Activated gamma-delta T cell treated with anti-CD3 and anti-CD28 coated beads, Interleukin-2, amount 50 U/mL, for 16 hours (primary cell): ENCODE measurements at places on chromosomes 3 and 15.

DNA sequence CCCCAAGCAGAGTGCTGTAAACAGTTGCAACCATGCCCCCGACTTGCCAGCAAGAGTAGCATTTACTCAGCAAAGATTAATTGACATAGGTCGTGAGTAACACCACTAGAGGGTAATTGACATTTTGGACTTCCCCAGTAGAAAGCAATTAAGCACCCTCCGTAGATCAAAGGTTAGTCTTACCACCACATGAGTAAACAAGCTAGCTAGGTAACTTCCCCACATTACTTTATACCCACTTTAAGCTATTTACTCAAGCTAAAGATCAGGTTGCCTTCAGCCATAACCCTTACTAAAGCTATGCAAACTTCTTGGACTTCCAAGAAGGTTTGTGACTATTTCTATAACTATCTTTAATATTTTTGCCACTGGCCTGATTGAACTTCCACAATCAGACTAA lies 1072.7 kb downstream of the OTOL1 start:
- no peak for DNase-seq

DNA sequence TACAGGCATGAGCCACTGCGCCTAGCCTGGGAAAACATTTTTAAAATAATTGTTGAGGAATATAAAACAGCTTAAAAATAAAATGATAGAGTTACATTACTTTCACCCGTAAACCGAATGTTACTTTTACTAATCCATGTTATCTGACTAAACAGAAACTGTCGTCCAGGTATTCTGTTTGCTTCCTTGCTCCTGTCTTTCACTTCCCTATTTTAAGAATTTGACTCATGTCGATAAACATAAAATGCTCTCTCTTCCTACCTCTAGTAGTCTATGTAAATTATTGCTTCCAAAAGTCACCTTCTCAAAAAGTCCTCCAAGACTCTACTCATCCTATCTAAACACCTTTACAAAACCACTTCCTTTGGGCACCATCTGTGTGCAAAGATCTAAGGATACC lies 216.4 kb downstream of the RBMS3 start:
- DNase-seq, result no peak

DNA sequence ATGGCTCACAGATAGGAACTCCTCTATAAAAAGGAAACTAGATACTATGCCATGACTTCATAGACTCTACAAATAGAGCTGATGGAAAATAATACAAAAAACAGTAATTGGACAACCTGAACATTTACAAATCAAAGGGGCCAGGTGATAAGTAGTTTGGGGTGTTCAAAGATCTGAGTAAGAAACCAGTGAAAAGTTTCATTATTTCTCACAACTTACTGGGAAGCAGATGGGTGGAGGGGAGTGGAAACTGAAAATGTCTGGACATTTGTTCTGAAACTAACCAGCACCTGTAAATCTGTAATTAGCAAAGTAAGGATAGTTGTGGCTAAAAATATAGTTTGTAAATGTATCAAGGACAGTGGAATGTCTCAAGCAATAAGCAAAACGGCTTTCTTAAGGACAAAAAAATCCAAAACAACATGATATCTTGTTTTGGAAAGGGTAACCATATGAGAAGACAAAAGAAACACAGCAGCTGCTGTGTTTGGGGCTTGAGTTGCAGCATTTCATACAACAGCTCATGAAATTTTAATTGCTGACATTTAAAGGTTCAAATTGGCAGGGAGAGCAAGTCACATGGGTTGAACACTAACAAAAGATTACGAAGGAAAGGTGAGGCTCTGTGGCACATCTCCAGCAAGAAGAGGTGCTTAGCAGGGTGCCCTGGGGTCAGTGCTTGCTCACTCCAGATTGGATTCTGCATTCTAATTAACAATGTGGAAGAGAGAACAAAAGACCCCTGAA lies 26.8 kb upstream of the THBS1 start:
- DNase-seq, result no peak

GRCh38 chr3:146375219-146375618 lies 94.1 kb downstream of the PLSCR2 start:
- no peak for DNase-seq

- no peak for DNase-seq
Observed at GRCh38 chr3:110343376-110343775, 728.2 kb upstream of the NECTIN3 start.

GRCh38 chr3:184180165-184180564 lies 5.5 kb downstream of the AP2M1 start:
- DNase-seq, result no peak

DNA sequence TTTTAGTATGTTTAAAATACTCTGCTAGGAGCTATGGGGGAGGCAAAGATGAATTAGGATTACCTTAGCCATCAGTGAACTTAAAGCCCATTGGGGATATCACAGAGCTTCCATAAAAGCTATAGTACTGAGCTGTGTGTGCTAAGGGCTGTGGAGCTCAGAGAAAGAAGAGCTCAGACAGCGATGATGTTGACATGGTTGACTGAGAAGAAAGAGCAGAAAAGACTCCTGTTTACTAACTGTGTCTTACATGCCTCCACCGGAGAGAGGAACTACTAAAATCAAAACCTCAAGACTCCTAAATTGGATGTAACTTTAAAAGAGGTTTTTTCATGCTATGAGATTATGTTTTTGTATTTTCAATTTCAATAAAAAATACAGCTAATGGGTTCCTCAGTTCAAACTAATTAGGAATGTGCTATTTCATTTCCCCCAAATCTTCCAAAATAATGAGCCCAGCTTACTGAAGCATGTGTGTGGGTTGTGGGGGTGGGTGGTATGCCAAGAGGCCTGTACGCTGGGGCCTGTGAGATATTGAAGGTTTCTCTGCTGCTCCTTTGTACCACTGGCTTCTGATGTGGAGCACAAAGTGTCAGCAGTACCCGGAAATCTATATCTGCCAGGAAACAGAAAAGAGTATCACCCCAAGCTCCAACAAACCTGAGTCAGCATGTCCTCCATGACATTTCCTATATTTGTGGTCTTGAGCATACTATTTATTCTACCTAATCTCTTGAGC lies 22.7 kb downstream of the DGKG start:
- DNase-seq, result no peak

DNA sequence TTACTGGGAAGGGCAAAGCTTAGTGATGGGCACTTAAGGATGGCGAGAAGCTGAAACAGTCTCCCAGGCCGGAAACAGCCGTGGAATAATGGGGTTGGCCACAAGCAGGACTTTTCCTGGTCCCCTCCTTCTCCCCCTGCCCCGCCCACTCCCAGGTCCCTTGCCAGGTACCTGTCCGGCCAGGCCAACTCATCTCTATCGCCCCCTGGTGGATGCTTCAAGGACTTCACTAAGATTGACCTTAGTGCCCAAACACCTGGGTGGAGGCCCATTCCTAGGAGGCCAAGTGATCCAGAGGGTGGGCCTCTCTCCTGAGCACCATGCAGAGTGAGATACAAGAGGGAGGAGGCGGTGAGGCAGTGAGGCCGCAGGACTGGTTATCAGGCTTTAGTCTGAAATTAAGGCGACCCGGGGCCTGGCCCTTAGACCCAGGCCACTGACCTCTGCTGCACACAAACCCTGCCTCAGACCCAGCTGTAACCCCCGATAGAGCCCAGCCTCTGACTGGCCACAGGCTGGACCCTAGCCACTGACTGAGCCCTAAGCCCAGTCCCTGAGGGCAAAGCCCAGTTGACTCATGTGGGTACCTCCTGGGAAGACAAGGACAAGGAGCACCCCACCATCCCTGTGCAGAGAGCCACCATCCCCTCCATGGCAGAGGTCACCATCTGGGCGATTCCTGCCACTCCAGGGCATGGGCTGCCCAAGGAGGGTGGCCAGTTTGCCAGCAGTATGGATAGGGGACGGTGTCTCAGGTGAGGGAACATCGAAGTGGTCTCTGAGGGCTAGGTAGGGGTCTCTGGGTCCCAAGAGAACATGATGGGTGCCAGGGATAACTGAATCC lies 37.6 kb downstream of the VIPR1 start:
- peak; percentile 51 for DNase-seq

DNA sequence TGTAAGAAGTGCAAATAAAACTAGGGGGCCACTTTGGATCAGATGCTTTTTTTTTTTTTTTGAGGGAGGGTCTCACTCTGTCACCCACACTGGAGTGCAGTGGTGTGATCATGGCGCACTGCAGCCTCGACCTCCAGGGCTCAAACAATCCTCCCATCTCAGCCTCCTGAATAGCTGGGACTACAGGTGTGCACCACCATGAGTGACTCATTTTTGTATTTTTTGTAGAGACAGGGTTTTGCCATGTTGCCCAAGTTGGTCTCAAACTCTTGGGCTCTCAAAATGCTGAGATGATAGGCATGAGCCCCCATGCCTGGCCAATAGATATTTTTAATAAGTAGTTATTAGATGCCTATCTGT lies 20.8 kb downstream of the CCR1 start:
- DNase-seq, result no peak

DNA sequence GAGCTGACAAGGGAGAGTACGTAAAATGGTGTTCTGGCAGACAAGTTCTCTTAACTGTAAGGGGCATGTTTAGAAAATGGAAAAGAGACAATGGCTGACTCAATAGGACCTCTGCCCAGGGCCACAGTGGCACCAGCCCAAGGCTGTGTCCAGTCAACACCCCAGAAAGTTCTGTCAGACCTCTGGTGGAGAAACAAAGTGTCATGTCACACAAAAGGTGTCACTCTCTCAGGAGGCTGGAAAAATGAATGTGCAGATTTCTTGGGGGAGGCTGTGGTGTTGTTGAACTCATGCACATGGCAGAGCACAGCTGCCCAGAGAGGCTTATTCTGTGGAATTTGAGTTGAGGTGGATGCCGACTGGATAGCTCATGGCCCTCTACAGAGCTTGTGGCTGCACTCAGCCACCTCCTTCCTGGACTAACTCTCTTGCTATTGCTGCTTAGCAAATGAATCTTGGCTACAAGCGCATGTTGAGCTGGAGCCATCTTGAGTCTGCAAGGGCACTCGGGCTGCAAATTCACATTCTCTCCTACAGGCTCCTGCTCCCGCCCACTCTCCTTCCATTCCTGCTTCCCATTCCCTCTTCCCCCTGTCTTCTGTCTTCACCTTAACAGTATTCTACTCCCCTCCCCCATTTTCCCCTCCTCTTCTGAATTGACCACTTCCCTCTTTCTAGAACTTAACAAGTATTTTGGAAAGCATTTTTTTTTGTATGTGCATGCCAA lies 55.8 kb upstream of the SLC7A14 start:
- DNase-seq, result no peak

DNA sequence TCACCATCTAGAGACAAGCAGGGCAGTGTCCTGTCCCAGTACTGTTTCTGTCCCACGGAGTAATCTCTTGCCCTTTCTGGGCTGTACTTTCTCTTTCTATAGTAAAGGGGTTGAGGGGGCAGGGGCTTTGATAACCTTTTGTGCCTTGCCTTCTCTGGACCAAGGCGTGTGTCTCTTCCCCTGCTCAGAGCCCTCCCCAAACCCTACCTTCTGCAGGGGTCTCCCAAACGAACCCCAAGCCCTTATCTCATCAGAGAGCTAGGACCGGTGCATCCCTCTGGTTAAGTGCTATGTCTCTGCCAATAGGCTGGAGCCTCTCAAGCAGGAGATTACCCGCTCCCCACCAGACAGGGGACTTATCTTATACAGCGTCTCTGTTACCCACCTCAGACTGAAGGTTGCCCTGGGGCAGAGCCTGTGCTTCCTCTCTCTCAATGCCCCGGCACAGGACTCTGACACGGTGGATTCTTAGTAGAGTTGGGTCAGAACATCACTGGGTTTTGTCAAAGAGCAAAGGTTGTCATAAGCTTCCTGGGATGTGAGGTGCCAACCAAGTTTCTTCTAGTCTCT lies 2.9 kb downstream of the PLEKHO2 start:
- DNase-seq, result no peak

DNA sequence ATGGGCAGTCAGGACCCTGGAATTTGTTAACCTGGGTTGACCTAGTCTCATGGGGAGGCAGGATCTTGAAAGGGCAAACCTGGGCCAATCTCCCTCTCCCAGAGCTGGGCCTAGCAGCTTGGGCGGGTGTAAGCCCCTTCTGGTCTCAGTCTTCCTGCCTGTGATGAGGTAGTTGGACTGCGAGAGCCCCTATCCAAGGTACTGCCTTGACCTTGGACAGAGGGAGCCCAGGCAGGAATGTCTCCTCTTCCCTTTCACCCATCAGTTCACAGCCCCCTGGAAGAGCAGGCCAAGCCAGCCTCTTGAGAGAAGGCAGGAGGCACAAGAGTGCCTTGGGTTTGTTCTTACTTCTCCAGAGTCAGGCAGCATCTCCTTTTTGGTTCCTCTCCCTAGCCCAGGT lies 24.7 kb upstream of the SEMA3F start:
- DNase-seq, result no peak

- DNase-seq, result no peak
Observed at GRCh38 chr15:23538648-23539047, 26.8 kb upstream of the MKRN3 start.

GRCh38 chr3:109081746-109082510 lies 36.0 kb downstream of the MORC1 start:
- DNase-seq, result no peak

GRCh38 chr3:55923207-55923606 lies 436.1 kb upstream of the WNT5A start:
- no peak for DNase-seq

- DNase-seq, result no peak
Observed at GRCh38 chr15:88738796-88739195, 64.4 kb upstream of the ACAN start.

DNA sequence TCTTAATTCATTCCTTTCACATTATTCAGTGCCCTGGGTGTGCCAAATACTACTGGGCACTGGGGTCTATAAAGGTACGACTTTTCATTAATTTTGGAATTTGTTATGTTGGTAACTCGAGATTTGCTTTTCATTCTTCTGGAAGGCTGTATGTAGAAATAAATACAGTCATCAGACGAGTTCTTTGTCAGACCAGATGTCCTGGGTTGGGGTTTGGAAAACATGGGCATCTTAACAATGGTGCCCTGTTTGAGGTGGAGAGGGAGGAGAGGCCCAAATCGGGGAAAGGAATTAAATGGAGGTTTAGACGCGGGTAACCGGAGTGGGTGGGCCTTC lies 662 bp upstream of the GLCE start:
- DNase-seq, result no peak

DNA sequence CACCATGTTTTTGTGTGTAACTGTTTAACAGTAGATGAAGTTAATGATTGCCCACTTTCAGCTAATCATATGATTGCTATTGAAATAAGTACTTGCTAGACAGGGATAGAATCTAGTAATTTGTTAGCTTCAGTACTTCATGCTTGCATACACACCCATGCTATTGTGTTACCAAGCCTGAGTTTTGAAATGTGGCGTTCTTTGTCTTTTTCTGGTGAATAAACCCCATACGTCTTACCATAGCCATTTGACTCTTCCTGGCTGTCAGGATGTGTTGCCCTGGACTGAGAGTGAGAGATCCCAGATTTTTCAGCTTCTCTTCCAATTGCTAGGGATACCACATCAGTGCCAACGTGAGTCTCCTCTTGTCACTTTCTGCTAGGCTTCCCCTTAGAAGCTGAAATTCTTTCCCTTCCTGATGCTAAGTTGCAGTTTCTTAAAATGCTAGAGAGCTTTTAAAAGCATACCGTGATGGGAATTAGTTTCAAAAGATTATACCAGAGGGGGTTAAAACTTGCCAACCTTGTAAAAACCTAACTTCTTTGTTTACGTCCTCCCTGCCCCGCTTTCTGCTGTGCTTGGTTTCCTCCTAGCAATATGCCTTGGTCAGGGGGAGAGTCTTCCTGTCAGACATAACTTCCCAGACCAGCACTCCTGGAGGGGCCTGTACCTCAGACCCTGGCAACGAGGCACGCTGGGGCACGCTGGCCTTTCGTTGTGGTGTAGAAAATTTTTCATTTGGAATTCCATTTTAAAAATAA lies 62.9 kb upstream of the ULK4 start:
- no peak for DNase-seq

GRCh38 chr3:62295571-62295970 lies 77.8 kb downstream of the FEZF2 start:
- no peak for DNase-seq
